GM12865 (cell line): ENCODE measurements at places on chromosomes 7 and 10.
A peak's percentile ranks its signal among the peaks of the same experiment; 100 is the strongest.

DNA sequence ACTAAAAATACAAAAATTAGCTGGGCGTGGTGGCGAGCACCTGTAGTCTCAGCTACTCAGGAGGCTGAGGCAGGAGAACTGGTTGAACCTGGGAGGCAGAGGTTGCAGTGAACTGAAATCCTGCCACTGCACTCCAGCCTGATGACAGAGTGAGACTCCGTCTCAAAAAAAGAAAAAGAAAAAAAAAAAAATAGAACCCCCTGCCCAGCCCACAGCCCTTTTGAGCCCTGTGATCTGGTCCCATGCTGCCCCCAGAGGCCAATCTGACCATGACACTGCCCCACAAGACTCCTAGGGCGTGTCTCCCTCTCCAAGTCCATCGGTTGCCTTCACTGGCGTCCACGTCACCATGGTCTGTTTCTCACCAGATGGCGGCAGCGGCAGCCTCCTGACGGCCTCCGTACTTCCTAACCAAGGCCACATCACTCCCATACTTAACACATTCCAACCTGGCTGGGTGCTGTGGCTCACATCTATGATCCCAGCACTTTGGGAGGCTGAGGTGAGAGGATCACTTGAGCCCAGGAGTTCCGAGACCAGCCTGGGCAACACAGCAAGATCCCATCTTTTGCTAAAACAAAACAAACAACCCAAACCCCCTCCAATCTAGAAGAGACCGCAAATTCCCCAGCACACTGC lies 18.0 kb downstream of the STX1A start:
- DNase-seq, result no peak

- peak; percentile 48 for DNase-seq
Measured at GRCh38 chr7:100400656-100401055, 27.4 kb downstream of the PILRA start.

DNA sequence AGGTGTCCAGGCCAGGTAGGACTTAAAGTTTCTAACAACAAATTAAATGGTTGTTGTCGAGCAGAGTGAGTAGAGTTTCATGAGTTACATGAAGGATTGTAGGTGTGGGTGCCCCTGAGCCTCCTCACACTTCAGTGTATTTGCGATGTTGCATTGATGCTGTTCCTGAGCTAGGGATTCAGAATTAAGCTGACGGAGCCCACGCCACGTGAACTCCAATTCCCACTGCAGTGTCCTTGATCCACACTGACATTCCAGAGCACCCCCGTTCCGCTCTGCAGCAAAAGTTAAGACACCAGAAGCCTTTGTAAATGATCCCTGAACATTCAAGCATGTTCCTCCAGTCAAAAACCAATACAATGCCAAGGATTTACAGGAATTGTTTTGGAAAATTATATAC lies 78.8 kb upstream of the SEC61G start:
- no peak for DNase-seq

- no peak for DNase-seq
Measured at GRCh38 chr7:7917593-7917992, 51.0 kb upstream of the GLCCI1 start.

- DNase-seq, result no peak
Measured at GRCh38 chr7:141945356-141945755, 1.4 kb downstream of the CLEC5A start.

DNA sequence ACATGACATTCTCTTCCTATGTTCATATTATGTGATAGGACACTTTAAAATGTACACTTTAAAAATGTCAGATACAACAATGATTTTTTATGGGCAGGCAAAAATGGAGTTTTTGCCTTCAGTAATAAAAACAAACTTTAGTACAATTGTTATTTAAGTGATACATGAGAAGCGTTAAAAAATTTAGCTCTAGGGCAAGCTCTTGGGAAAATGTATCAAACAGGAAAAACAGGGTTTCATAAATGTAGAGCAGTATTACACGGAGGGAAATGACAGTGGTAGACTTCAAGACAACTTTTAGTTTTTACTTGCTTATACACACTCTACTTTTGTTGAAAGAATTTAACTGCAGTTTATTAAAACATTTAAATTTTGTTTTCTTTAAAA lies 1.5 kb downstream of the FHIP2A start:
- no peak for DNase-seq

- DNase-seq, result peak; percentile 74
Measured at GRCh38 chr7:105924945-105925344, 38.1 kb upstream of the CDHR3 start.

GRCh38 chr10:10811562-10811961 lies 206.1 kb upstream of the CELF2 start:
- DNase-seq, result no peak

- no peak for DNase-seq
Measured at GRCh38 chr7:6651851-6652445, 14.8 kb downstream of the ZNF316 start.

DNA sequence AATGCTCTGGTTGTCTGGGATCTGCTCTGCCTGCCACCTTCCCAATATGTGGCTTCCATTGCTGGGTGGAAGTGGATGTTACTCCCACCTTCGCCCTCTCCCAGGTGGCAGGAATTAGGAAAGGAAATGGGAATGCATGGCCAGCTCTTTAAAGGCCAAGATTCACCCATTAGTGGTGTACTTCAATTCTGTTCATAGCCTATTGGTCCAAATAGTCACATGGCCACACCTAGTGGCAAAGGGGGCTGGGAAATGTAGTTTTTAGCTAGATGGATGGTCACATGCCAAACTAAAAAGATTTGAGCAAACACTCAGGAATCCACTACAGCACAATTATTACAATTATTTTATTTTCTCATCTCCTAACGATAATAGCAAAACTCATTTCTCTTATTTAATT lies 135.1 kb downstream of the NPY start:
- peak; percentile 22 for DNase-seq

DNA sequence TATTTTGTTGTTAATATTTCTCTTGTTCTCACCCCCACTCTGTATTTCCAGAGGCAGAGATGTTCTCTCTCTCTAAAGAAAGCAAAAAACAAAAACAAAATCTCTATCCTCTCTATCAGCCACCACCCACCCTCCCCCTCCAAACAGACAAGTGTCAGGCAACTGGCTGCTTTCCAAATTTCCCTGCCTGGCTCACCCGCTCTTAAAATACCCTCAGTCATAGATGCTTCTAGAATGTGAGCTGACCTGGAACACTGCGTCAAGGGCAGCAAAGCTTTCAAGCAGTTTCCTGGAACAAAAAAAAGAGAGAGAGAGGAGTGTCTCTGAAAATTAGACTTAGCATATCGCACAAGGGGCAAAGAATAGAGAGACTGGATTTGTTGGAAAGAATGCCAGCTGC lies 341.0 kb upstream of the ZMIZ1 start:
- DNase-seq, result no peak
